Cardiac fibroblast (primary cell): ENCODE measurements at places on chromosomes 16 and 17.

- DNase-seq, result no peak
Measured at GRCh38 chr17:40694584-40694983, 9.0 kb downstream of the KRT24 start.

GRCh38 chr17:75447951-75448856 lies 8.2 kb upstream of the TMEM94 start:
- DNase-seq, result peak; percentile 32

- DNase-seq, result peak; percentile 72
Measured at GRCh38 chr17:13597723-13598347, 3.9 kb downstream of the HS3ST3A1 start.

DNA sequence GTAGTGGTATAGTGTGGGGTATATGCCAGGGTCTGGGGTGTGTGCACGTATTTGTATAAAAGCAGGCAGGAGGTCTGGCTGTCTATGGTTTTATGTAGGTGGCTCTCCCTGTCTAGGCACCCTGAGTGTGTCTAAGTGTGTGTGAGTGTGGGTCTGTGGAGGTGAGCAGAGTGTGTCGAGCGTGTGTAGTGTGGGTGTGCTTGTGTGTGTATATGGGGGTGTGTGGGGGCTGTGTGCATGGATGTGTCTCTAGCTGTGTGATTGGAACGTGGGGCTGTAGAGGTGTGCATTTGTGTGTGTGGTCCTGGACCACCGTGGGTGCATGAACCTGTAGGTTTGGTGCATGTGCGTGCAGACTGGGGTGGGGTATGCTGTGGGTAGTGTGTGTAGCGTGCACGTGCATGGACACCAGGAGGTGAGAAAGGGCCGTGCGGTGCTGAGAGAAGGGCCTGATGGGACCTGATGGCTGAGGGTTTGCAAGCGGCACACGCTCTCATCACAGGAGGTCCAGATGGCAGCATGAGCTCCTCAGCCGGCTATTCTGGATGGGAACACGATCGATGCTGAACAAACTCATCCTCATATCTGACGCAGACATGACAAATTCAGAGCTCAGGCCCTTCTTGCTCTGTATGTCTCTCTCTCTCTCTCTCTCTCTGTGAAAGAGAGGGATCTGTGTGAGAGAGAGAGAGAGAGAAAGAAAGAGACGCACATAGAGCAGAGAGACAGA lies 27.7 kb downstream of the SPACA3 start:
- DNase-seq, result no peak

DNA sequence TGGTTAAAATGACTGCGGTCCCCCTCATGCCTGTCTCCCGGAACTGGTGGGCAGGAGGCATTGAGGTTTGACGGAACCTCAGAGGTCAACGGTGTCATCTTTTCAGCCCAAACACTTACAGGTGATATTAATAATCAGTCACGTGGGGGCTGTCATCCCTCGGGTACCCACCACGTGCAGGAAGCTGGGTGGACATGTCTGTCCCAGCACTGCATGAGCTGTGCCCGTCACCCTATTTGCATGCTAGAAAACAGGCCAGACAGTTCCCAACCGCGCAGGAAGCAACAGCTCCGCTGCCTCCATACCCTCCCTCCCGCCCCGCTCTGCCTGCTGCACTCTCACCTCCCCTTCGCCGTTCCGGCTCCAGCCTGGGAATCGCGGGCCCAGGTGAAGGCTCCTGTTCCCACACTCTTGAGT lies 1.4 kb downstream of the SYNGR3 start:
- DNase-seq, result no peak

DNA sequence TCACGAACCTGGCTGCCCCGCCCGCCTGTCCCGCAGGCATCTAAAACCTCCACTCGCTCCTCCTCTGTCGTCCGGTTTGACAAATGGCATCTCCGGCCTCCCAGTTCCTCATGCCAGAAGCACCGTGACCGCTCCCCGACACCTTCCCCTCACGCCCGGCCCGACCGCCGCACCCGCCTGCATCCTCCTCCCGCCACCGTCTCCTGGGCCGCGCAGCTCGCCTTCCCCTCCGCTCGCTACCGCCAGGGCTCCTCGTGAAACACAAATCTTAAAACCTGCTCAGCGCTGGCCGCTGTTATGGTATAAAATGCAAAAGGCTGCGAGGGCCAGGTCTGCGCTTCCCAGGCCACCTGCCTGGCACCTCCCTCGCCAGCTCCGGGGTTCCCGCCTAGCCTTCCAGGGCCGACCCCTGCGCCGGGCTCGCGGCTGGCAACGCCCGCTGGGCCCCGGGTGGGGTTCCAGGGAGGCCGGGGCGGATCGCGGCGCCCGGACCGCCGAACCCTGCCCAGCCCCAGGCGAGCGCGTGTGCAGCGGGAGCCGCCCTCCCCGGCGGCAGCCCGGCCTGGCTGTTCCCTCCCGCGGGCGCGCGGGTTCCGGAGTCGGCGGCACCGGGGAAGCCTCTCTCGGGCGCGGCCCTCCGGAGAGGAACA lies 488 bp downstream of the SPSB3 start:
- no peak for DNase-seq

DNA sequence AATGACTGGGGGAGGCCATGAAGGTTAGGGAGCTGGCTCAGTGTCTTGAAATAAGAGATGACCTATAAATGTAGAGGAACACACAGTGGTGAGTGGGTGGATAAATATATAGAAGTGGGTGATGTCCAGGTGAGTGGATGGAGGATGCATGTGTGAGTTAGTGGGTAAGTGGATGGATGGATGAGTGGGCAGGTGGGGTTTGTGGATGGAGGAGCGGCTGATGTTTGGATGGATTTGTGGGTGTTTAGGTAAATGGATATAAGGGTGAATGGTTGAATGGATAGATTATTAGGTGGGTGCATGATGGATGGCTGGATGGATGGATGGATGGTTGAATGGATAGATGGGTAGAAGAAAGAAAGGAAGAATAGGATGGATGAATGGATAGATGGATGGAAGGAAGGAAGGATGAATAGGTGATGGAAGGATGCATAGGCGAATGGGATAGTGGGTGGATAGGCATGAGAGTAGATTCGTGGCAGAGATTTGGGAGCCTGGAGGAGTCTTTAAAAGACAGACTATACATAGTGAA lies 19.1 kb upstream of the TAC4 start:
- no peak for DNase-seq
